ENCODE measurements at places on chromosomes 3 and 15.

- no peak overlapping the region for H3K4me3 ChIP-seq
- no peak overlapping the region for H3K27ac ChIP-seq
- DNase-seq, result no peak
- H3K4me1 ChIP-seq, result no peaks in the 10 kb centered on the region
- H3K27me3 ChIP-seq, result no peaks in the 10 kb centered on the region
Observed at GRCh38 chr3:185115371-185115770, 37.5 kb downstream of the C3orf70 start.

DNA sequence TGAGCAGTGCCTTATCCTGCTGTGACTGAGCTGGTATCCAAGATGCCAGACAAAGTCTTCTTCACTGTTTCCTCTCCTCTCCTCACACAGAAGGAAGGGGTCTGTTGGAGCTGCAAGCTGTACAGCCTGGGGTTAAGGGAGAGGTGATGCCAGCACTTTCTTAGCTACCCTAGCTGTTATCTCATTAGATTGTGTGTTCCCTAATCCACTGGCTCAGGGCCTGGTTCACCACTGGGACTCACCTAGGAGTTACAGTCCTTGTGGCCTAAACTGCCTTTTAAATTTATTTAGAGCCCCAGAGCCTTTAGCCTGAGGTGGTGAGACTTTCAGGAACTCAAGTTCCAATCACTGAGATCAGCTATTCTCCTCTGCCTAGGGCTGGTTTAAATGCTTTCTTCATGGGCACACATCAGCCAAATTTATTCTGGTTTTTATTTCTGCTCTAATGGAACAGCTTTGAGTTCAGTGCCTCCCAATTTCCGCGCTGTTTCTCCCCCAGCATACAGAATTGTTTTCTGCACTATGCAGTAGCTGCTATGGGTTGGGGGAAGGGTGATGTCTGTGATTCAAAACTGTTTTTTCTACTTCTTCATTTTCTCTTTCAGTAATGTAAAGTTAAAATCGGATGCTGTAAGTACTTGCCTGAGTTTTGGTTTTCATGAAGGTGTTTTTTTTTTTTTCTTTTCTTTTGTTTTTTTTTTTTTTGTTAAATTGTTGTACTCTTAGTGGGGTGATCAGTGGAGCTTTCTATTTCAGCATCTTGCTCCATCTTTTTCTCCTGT is 198.8 kb downstream of the DOCK3 start:
- no peak for DNase-seq
- H3K36me3 ChIP-seq, result no peaks in the 10 kb centered on the region
- H3K4me1 ChIP-seq, result no peaks in the 10 kb centered on the region
- no peak overlapping the region for H3K4me3 ChIP-seq

DNA sequence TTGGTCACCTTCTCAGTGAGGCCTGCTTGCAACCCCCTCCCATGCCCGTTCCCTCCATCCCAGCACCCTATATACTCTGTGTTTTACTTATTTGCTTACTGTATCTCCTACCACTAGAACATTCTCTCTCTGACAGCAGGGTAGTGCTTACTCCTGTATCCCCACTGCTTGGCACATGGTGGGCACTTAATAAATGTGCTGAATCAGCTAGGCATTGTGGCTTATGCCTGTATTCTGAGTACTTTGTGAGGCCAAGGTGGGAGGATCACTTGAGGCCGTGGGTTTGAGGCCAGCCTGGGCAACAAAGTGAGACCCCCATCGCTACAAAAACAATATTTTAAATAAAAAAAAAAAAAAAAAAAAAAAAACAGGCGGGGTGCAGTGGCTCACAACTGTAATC is 7.6 kb upstream of the SHISA5 start:
- DNase-seq, result no peak
- no peaks in the 10 kb centered on the region for H3K36me3 ChIP-seq
- no peak overlapping the region for H3K4me3 ChIP-seq
- H3K27ac ChIP-seq, result no peak overlapping the region

DNA sequence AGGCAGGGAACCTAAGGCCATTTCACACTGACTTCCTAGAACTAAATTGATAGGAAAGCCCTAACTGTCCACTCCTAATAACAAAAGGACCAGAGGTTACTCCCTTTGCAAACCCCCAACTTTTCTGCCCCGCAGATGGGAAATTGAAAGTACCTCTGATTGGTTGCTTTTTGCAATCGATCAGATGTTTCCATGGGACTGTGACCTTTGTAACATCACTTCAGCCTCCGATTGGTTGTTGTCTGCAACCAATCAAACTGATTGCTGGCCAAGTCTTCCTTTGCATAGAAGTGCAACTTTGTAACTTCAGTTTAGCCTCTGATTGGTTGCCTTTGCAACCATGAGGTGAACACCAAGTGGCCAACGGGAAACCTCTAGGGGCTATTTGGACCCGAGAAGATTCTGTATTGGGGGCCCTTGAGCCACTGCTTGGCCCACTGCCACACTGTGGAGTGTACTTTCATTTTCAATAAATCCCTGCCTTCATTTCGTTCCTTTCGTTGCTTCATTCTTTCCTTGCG is 11.3 kb upstream of the KNL1 start:
- no peaks in the 10 kb centered on the region for H3K4me1 ChIP-seq
- no peak overlapping the region for H3K27ac ChIP-seq
- no peaks in the 10 kb centered on the region for H3K36me3 ChIP-seq
- H3K27me3 ChIP-seq, result no peaks in the 10 kb centered on the region

DNA sequence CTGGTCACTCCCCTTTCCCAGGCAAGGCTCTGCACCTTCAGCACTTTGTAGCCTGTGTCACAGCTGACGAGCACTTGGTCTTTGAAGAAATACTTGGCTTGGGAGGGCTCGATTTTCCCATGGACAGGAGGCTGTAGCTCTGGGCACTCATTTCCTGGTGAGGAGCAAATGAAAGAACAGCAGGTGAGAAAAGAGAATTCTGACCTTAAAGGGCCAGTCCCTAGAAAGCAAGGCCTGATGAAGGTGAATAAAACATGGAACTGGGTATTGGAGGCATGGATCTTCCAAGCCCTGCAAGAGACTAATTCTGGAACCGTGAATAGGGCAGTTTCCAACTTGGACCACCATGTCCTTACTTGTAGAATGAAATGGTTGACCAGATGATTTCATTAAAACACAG is 39.9 kb downstream of the MASP1 start:
- no peak overlapping the region for H3K27ac ChIP-seq
- no peak overlapping the region for H3K4me3 ChIP-seq
- no peaks in the 10 kb centered on the region for H3K36me3 ChIP-seq
- H3K4me1 ChIP-seq, result no peaks in the 10 kb centered on the region

GRCh38 chr15:76512971-76513370 is 176.4 kb downstream of the ISL2 start:
- no peak for DNase-seq
- no peaks in the 10 kb centered on the region for H3K36me3 ChIP-seq
- no peaks in the 10 kb centered on the region for H3K27me3 ChIP-seq

GRCh38 chr3:86743233-86743632 is 247.7 kb downstream of the VGLL3 start:
- H3K27ac ChIP-seq, result no peak overlapping the region
- DNase-seq, result no peak
- no peak overlapping the region for H3K4me3 ChIP-seq
- no peaks in the 10 kb centered on the region for H3K27me3 ChIP-seq
- no peaks in the 10 kb centered on the region for H3K36me3 ChIP-seq

DNA sequence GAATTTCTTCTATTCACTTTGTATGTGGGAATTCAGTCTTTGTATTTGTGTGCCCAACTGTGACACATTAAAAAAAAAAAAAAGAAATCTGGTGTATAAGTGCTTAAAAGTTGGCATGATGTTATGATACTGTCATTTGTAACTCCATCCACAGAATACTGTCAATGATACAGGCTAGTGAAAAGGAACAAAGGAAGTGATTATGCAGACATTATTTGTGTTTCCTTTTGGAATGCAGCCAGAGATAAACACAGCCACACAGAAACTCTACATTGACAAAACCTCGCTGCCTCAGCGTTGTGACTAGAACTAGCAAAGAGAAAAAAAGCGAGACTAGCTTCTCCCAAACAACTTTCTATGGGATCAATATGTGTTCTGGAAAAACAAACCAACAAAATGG is 519.2 kb upstream of the AGTR1 start:
- no peaks in the 10 kb centered on the region for H3K36me3 ChIP-seq
- no peak overlapping the region for H3K27ac ChIP-seq
- DNase-seq, result no peak
- H3K4me1 ChIP-seq, result no peaks in the 10 kb centered on the region
- no peak overlapping the region for H3K4me3 ChIP-seq
- no peaks in the 10 kb centered on the region for H3K27me3 ChIP-seq

- no peak overlapping the region for H3K27ac ChIP-seq
- no peak for DNase-seq
- no peaks in the 10 kb centered on the region for H3K4me1 ChIP-seq
- no peaks in the 10 kb centered on the region for H3K27me3 ChIP-seq
- no peak overlapping the region for H3K4me3 ChIP-seq
- no peaks in the 10 kb centered on the region for H3K36me3 ChIP-seq
Observed at GRCh38 chr15:93274257-93274656, 185.2 kb upstream of the RGMA start.

- no peak overlapping the region for H3K27ac ChIP-seq
- H3K27me3 ChIP-seq, result no peaks in the 10 kb centered on the region
- no peak overlapping the region for H3K4me3 ChIP-seq
- no peaks in the 10 kb centered on the region for H3K4me1 ChIP-seq
- no peaks in the 10 kb centered on the region for H3K36me3 ChIP-seq
Observed at GRCh38 chr3:142981108-142981507, 17.6 kb upstream of the PAQR9 start.

DNA sequence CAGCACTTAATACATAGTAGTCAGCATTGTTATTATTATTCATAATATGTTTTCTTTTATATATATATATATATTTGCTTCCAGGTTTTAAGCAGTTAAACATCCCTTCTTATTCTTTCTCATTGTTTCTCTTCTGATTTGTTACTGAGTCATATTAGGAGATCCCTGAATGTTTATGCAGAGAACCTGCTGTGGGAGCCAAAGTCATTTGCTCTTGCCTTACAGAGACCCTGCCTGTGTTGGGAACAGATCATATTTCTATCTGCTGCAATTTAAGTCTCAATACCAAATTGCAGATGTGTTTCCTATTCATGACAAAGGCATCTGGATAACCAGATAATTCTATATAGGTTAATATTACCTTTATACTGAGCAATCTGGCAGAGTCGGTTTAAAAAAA is 323.0 kb upstream of the UMPS start:
- H3K27me3 ChIP-seq, result no peaks in the 10 kb centered on the region
- DNase-seq, result no peak
- H3K27ac ChIP-seq, result no peak overlapping the region

DNA sequence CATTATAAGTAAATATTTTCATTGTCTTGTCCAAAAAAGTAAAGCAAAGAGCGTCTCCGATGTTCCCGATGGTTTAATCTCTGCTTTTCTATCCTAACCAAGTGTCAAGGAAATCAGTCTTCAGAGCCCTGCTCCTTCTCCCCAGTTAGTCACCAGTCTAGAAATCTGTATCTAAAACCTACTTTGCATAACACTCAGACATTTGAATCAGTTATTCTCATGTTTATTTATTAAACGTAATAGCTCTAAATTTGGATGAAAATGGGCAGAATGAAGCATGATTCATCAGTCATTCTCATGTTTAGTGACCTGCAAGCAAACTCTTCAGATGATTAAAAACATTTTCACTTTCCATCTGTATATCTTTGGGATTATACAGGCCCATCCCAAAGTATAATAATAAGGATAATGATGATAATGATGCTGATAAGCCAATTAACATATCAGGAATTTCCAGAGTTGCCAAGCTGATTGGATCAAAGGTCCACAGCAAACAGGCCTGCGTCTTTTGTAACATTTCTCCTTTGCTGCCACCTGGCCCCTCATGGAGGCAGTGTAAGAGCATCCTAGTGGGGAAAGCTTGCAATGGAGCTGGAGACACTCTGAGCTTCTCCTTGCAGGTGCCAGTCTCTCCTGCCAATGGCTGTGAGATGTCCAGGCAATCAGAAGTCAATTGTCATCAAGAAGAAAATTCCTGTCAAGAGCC is 273.9 kb downstream of the IGSF11 start:
- H3K4me3 ChIP-seq, result no peak overlapping the region
- no peaks in the 10 kb centered on the region for H3K27me3 ChIP-seq
- H3K27ac ChIP-seq, result no peak overlapping the region

DNA sequence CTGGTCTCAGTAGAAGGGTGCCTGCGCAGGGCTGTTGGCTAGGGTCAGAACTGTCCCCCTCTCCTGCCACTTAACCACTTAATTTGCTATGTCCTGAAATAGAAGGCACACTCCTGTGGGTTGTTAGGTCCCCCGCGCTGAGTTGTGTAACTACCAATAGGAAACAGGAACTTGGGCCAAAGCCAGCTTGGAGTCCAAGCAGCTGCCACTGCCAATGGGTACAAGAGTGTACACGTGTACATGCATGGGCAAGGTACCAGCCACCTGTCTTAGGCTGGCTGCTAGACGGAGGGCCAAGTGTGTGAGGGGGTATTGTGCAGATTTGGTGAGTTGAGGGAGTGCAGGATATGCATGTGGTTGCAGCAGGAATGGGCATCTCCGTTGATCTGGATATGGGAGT is 29.7 kb upstream of the POLG start:
- H3K4me3 ChIP-seq, result no peak overlapping the region
- DNase-seq, result no peak
- no peaks in the 10 kb centered on the region for H3K36me3 ChIP-seq
- H3K4me1 ChIP-seq, result peaks cover 3% of the 10 kb centered on the region
- peaks cover 68% of the 10 kb centered on the region for H3K27me3 ChIP-seq

DNA sequence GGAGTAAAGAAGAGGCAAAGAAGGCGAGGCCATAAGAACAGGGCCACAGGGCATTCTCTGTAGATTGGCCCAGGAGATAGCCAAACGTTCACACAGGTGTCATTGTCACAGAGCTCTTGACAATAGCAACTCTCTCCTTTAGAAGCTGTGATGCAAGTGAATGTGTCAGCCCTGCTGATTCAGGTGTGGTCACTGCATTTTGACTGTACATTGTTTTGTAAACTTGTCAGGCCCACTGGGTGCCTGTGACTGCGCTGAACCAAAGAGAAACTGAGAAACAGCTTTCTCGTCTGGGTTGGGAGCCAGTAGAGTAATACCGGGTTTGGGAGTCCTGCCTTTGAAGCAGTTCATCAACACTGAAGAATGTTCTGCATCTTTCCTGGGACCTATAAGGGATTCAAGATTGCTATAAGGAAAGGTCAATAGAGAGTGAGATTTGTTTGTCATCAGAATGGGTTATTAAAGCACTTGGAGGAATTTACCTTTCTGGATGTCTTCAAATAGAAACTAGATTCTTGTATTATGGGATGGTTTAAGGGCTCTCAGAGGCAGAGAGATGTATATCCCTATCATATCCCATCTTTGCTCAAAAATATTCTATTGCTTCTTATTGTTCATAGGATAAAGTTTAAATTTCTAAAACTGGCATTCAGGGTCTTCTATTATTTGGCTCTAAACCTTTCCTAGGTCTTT is 45.4 kb downstream of the TMEM45A start:
- no peak overlapping the region for H3K27ac ChIP-seq
- H3K36me3 ChIP-seq, result no peaks in the 10 kb centered on the region
- no peak for DNase-seq
- no peaks in the 10 kb centered on the region for H3K4me1 ChIP-seq
- H3K27me3 ChIP-seq, result no peaks in the 10 kb centered on the region

GRCh38 chr3:170258105-170258487 is 35.9 kb downstream of the PRKCI start:
- no peak for DNase-seq
- no peaks in the 10 kb centered on the region for H3K27me3 ChIP-seq
- peaks cover 9% of the 10 kb centered on the region for H3K36me3 ChIP-seq
- no peak overlapping the region for H3K4me3 ChIP-seq
- no peak overlapping the region for H3K27ac ChIP-seq

- no peaks in the 10 kb centered on the region for H3K36me3 ChIP-seq
- no peak overlapping the region for H3K27ac ChIP-seq
- H3K4me3 ChIP-seq, result no peak overlapping the region
- no peak for DNase-seq
- H3K4me1 ChIP-seq, result no peaks in the 10 kb centered on the region
- H3K27me3 ChIP-seq, result no peaks in the 10 kb centered on the region
Observed at GRCh38 chr3:191216510-191216909, 17.5 kb downstream of the OSTN start.
